ENCODE measurements at places on chromosomes 4 and X.

- DNase-seq, result no peak
Observed at GRCh38 chr4:110620691-110621327, 2.1 kb downstream of the PITX2 start.

- DNase-seq, result peak; percentile 37
Observed at GRCh38 chr4:164731827-164732474, 22.0 kb upstream of the SMIM31 start.

DNA sequence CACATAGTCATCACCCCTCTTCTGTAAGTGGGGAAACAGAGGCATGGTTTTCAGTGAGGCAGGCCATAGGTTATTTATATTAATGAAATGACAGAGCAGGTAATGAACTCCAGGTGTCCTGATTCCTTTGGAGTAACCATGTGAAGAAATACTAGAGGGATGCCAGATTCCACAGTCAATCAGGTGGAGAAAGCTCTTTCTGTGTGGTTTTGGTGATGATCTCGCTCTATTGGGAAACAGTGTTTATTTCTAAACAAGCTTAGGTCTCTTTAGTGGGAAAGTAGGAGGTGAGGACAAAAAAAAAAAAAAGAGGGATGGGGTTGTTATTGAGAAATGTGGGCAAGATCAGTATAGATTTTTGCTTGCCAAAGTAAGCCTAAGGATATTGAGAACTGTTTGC, 12.2 kb downstream of the DOCK11 start:
- DNase-seq, result no peak

DNA sequence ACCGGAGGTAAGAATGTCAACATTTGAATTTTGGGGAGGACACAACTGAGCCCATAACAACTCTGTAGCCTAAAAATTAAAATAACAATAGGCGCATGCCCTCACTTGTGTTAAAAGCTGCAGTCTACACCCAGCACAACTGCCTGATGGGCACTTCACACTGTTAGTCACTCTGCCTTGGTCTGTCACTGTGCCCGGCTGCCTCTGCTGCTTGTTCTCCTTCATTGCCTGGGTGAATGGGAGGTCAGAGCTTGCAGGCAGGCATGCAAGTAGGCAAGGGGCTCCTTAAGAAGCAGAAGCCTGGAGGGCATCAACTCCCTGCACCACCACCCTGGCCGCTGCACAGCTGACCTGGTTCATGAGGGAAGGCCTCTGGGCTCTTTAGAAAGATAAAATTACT, 374.8 kb downstream of the MID1IP1 start:
- no peak for DNase-seq

DNA sequence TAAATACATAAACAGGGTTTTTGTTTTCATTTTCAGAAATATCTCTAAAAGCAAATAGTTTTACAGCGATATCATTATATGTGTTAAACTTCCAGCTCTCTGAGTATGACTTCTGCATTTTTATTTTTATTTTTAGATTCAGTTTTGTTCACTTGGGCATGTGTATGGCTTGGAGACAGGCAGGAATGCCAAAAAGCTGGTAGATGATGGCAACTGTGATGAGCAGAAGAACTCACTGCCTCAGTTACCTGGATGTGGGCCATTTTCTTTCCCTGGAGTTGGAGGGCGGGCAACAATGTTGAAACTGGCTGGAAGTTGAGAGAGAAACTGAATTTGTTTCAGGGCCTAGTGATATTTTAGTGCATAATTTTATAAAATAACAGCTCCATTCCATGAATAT, 266.4 kb downstream of the ARHGAP24 start:
- DNase-seq, result peak; percentile 45

GRCh38 chrX:77925764-77926163, 15.3 kb downstream of the ATP7A start:
- DNase-seq, result no peak

DNA sequence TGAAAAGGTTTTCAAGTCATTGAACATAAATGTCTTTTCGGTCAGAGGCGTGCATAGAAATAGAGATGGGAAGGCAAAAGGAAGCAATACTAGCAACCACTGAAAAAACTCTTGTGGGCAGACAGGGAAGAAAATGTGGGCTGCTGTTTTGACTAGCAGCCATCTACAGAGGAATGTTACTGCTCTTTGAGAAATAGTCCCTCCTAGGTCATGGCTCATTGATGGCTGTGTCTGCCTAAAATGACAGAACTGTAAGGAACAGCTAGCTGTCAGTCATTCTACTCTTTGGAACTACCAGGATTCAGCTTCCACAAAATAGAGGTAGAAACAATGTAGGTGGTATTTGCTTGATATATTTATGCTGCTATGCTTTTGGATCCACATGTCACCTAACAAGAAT, 26.9 kb upstream of the TMPRSS11B start:
- peak; percentile 7 for DNase-seq

- DNase-seq, result peak; percentile 58
Observed at GRCh38 chr4:91758487-91758886, 545.3 kb upstream of the GRID2 start.

Data from fibroblast of skin of back (primary cell).